ENCODE measurements at places on chromosomes 4 and X. TPM values are rescaled to one million over a fixed set of nuclear protein-coding genes. Genes with fewer than 3 reads are reported as not detected.

The SPP1 gene
- total RNA-seq: not detected

DNA sequence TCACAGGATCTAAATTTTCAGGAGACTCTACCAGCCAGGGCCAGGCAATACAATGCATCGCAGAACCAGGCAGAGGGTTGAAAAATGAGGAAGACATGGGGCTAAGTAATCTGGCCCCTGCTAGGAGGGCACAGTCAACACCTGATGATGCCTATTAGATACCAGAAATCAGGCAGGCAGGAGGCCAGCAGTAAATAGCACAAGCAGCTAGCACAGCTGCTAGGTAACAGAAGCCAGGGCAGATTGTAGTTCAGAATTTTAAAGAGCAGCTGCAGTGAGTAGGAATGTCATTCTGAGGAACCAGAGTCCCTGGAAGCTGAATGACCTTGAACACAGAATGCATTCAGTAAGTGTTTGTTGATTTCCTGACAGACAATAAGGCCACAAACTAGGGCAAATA lies 38.8 kb upstream of the TRPC5OS start:
- H3K4me3 ChIP-seq: no peak overlapping the region
- no peaks in the 10 kb centered on the region for H3K27me3 ChIP-seq
- H3K27ac ChIP-seq: no peak overlapping the region
- H3K4me1 ChIP-seq: no peaks in the 10 kb centered on the region
- no peak for DNase-seq
- H3K36me3 ChIP-seq: no peaks in the 10 kb centered on the region

The SSX2 gene
- total RNA-seq: not detected

The CLDN2 gene
- total RNA-seq: not detected

DNA sequence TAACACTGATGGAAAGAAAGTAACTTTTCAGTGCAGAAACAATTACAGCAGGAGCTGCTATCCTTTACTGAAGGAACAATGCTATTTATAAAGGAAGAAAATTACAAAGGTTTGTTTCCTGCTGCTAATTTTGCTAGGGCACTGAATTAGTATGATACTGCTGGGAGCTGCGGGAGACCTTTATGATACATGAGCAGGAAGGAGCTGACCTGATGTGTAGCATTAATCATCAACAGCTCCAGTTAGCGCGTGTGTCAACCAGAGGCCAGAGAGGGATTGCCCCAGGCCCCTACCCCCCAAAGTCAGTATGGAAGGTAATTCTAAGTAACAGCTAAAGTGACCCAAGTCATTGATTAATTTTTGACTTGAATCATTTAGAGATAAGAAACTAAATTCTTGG lies 728.9 kb downstream of the PCDH18 start:
- no peaks in the 10 kb centered on the region for H3K27me3 ChIP-seq
- no peak overlapping the region for H3K27ac ChIP-seq
- no peak for DNase-seq
- H3K36me3 ChIP-seq: no peaks in the 10 kb centered on the region

The HS3ST1 gene
- total RNA-seq: not detected

DNA sequence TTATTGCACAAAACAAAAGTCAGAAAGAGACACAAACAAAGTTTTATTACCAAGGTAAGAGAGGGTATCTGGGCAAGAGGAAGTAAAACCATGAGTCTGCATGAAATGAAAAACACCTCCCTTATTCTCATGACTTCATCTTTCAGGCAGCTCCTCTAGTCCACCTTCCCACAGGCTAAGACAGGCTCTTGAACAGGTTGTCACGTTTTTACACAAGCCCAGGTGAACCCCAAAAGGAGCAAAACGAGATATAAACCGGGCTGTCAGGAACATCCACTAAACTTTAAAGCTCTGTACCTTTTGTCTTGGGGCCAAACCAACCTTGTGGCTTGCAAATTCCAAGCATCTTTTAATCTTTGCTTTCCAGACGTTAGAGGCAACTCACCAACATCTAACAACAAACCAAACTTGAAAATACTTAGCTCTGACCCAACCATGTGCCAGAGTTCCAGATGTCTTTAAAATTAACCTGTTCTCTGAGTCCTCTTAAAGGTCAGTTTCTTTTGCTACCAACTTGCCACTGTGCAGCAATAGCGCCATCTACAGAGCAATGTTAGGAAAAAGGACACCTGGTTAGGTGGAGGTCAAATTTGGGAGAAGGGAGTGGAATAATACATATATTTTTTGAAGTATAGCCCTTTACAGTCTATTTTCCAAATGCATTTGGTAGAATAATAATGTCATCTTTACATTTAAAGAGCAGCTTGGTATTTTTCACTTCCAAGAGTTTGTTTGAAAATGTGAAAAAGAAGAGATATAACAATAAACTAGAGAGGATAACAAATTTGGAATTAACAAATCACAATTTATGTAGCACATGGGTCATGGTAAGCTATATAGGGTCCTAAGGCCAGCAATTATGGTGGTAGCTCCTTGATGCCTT lies 73.1 kb downstream of the QRFPR start:
- H3K4me1 ChIP-seq: no peaks in the 10 kb centered on the region
- no peak overlapping the region for H3K27ac ChIP-seq
- no peaks in the 10 kb centered on the region for H3K36me3 ChIP-seq
- DNase-seq: peak; percentile 24
- no peaks in the 10 kb centered on the region for H3K27me3 ChIP-seq

The HAND2 gene
- not detected for total RNA-seq

GRCh38 chr4:117771647-117772337 lies 262.5 kb upstream of the NDST3 start:
- no peak overlapping the region for H3K27ac ChIP-seq
- DNase-seq: no peak
- H3K27me3 ChIP-seq: no peaks in the 10 kb centered on the region
- no peaks in the 10 kb centered on the region for H3K36me3 ChIP-seq
- H3K4me3 ChIP-seq: no peak overlapping the region

- H3K27me3 ChIP-seq: peaks cover 29% of the 10 kb centered on the region
- H3K4me3 ChIP-seq: no peak overlapping the region
- DNase-seq: no peak
- no peaks in the 10 kb centered on the region for H3K4me1 ChIP-seq
Measured at GRCh38 chr4:5894266-5894665, 1.4 kb upstream of the CRMP1 start.

GRCh38 chr4:25075129-25075528 lies 44.4 kb upstream of the LGI2 start:
- no peaks in the 10 kb centered on the region for H3K4me1 ChIP-seq
- no peak for DNase-seq
- no peak overlapping the region for H3K27ac ChIP-seq
- no peaks in the 10 kb centered on the region for H3K36me3 ChIP-seq
- no peak overlapping the region for H3K4me3 ChIP-seq

The FGF13 gene
- not detected for total RNA-seq

GRCh38 chrX:118570209-118570608 lies 74.6 kb downstream of the DOCK11 start:
- H3K4me1 ChIP-seq: no peaks in the 10 kb centered on the region
- DNase-seq: no peak

DNA sequence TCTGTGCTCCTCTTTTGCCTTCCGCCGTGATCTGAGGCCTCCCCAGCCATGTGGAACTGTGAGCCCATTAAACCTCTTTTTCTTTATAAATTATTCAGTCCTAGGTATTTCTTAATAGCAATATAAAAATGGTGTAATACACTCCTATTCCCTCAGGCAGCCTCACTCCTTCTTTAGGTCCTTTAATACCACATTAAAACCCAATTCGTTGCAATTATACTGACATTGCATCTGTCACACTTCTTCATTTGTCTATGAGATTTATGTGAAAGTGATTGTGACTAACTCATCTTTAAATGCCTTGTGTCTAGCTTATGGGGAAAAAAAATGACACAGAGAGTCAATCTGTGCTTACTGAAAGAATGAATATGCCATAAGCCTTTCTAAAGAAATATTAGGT lies 1035.2 kb upstream of the SLIT2 start:
- H3K36me3 ChIP-seq: no peaks in the 10 kb centered on the region
- H3K27me3 ChIP-seq: no peaks in the 10 kb centered on the region
- no peak overlapping the region for H3K4me3 ChIP-seq
- DNase-seq: no peak
- no peaks in the 10 kb centered on the region for H3K4me1 ChIP-seq

DNA sequence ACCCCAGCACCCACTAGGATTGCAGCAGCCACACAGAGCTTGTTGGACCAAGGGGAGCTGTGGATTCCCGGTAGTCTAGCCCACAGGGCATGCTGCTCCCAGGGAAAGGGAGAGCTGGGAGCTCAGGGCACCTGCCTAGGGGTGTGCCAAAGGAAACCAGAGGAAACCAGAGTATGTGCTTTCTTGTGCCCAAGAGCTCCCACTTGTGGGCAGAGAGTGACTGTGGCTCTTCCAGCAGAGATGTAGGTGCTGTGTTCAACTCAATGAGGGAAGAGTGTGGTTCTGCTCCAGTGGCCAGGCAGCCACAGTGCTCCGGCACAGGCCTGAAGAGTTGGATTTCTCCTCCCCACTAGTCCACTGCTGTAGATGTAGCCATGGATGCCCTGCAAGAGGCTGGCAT lies 1050.0 kb upstream of the INTU start:
- no peaks in the 10 kb centered on the region for H3K36me3 ChIP-seq
- DNase-seq: no peak
- no peak overlapping the region for H3K27ac ChIP-seq
- H3K27me3 ChIP-seq: no peaks in the 10 kb centered on the region

DNA sequence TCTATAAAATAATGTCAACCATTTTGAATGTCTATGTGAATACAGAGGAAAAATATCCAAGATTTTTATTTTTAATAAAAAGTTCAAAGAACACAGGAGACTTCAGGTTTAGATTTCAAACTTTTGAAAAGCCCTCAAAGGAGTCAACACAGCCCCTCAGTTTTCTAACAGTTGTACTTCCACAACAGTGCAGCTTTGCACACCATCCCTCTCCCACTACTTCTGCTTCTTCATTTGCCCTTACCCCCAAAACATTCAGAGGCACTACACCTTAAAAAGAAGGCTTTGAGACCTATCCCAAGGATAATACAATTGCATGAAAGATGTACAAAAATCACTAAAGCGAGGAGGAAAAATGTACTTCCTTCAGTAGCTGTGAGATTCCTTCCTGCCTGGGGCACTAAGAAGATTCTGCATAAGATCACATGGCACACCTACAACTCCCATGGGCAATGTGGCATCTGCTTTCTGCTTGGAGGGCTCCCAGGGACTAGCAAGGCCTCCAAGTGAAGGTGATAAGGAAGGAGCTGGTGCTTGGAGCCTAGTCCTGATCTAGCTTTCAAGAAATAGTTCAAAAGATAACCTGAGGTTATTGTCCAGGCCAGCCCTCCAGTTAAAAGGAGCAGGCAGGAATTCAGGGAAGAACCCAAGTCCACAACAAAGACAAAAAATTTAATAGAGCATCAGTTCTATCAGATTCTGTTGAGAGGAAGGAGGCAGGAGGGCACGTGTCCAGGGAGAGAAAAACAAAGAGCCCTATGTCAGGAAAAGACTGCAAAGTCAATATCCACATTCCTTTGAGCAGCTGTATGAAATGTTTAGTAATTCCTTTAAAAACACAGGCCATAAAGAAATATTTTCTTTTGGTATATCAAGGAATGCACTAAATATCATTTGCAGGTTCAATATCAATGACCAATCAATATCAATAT lies 19.1 kb downstream of the ARAP2 start:
- no peak overlapping the region for H3K27ac ChIP-seq
- no peak overlapping the region for H3K4me3 ChIP-seq
- peaks cover 16% of the 10 kb centered on the region for H3K4me1 ChIP-seq

DNA sequence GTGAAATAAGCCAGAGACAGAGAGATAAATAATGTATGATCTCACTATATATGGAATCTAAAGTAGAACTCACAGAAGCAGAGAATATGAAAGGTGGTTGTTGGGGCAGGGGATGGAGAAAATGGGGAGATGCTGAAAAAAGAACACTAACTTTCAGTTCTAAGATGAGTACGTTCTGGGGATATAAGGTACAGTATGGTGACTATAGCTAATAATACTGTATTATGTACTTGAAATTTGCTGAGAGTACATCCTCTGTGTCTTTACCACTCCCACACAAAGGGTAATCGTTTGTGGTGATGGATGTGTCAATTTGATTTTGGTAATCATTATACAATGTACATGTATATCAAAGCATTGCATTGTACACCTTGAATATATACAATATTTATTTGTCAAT lies 6.6 kb downstream of the FBXL5 start:
- H3K4me1 ChIP-seq: peaks cover 13% of the 10 kb centered on the region
- H3K4me3 ChIP-seq: no peak overlapping the region
- H3K27ac ChIP-seq: no peak overlapping the region
- no peaks in the 10 kb centered on the region for H3K36me3 ChIP-seq

GRCh38 chr4:24913119-24913485 lies 260 bp upstream of the CCDC149 start:
- DNase-seq: no peak
- H3K4me1 ChIP-seq: no peaks in the 10 kb centered on the region
- no peak overlapping the region for H3K4me3 ChIP-seq
- no peak overlapping the region for H3K27ac ChIP-seq

DNA sequence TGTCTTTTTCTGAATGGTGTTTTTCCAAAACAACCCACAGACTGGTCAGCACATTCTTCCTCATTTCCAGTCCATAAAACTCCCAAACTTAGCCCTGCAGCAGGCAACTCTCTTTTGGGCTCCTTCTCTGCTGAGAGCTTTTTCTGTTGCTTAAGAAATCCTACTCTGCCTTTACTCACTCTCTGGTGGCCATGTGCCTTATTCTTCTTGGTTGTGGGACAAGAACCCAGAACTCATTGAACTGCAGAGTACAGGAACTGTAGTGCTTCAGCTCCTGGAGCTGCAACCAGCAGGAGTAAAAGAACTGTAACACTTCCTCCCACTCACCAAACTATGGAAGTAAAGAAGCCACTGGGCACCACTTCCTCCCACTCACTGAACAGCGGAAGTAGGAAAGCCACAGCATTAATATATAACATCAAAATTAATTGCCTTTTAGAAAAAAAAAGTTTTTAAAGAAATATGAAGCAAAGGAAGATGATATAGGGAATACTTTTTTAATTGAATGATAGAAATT lies 864.1 kb upstream of the PCDH10 start:
- no peak overlapping the region for H3K4me3 ChIP-seq
- no peak for DNase-seq
- H3K27me3 ChIP-seq: no peaks in the 10 kb centered on the region
- no peaks in the 10 kb centered on the region for H3K4me1 ChIP-seq

The RADX gene
- 7.2 TPM for total RNA-seq

- no peak overlapping the region for H3K4me3 ChIP-seq
- no peaks in the 10 kb centered on the region for H3K27me3 ChIP-seq
- H3K36me3 ChIP-seq: no peaks in the 10 kb centered on the region
- H3K27ac ChIP-seq: no peak overlapping the region
- DNase-seq: no peak
- H3K4me1 ChIP-seq: no peaks in the 10 kb centered on the region
Measured at GRCh38 chr4:65023883-65024670, 614.8 kb upstream of the TECRL start.

The PSAPL1 gene
- total RNA-seq: not detected

DNA sequence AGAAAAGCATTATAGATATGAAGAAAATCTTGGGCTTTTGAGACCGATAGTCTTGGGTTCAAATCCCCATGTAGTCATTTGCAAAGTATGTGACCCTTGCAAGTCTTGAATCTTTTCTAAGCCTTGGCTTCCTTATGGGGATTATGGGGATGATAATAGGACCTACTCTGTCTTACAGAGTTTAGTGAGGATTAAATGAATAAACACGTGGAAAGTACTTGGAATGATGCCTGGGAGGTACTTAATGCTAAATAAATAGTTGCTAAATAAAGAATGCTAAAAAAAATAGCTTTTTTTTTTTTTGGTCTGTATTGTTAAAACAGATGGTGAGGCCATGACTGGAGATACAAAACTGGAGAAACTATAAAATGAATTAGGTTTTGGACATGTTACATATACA lies 292.7 kb downstream of the GPAT3 start:
- H3K4me1 ChIP-seq: no peaks in the 10 kb centered on the region
- no peaks in the 10 kb centered on the region for H3K36me3 ChIP-seq
- no peak overlapping the region for H3K4me3 ChIP-seq
- H3K27ac ChIP-seq: no peak overlapping the region

Measured in natural killer cell (primary cell).